ENCODE measurements at places on chromosomes 5 and 9. TPM values are rescaled to one million over a fixed set of nuclear protein-coding genes. Genes with fewer than 3 reads are reported as not detected.

- H3K4me3 ChIP-seq = no peak overlapping the region
- H3K4me1 ChIP-seq = peaks cover 10% of the 10 kb centered on the region
- no peak overlapping the region for H3K27ac ChIP-seq
- no peaks in the 10 kb centered on the region for H3K27me3 ChIP-seq
Measured at GRCh38 chr5:94810281-94810680, 191.8 kb downstream of the SLF1 start.

- DNase-seq = no peak
- H3K27me3 ChIP-seq = no peaks in the 10 kb centered on the region
- peaks cover 18% of the 10 kb centered on the region for H3K4me1 ChIP-seq
- peaks cover 8% of the 10 kb centered on the region for H3K36me3 ChIP-seq
Measured at GRCh38 chr9:136724772-136725171, 12.4 kb downstream of the DIPK1B start.

The DOCK8 gene
- 143 TPM for total RNA-seq

The OTP gene
- not detected for total RNA-seq

The FAM153A gene
- not detected for total RNA-seq

Measured in natural killer cell treated with Interleukin-12 subunit alpha and Interleukin-12 subunit beta and Interleukin-15 and Interleukin-18, amount 100 ng/mL, for 72 hours (primary cell).